ENCODE measurements at places on chromosomes 5 and 9.
A peak's percentile ranks its signal among the peaks of the same experiment; 100 is the strongest.

GRCh38 chr9:36560771-36561170 lies 11.9 kb upstream of the MELK start:
- DNase-seq: no peak

GRCh38 chr9:36341936-36342577 lies 58.0 kb downstream of the RNF38 start:
- no peak for DNase-seq

DNA sequence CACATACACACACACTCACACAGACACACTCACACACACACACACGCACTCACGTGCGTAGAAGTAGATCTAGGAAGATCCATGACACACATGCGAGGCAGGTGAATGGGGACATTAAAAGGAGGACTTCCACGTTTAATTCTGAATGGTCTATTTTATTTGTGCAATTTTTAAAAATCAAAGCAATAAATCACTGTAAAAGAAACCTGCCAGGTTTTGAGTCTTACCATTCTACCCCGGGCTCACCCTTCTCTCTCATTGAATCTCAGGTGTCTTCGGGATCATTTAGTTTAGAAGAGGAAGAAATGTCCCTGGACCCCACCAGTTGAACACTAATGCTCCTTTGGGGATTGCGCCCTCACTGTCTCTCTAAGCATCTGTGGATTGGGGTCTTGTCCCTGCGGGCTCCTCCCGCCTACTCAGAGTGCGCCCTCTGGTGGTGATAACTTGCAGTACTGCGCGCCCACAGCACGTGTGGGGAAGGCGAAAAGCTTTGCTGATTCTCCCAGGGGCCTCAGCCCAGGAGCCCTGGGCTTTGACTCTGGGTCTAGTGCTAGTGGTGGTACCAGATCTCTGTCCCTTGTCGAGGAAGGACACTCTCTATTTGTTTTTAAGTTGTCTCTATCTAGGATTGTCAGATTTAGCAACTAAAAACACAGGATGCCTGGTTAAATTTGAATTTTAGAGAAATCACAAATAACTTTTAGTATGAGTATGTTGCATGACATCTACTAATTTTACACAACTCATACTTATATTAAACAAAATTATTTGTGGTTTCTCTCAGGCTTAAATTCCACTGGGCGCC lies 34.8 kb downstream of the BOD1 start:
- DNase-seq: no peak

DNA sequence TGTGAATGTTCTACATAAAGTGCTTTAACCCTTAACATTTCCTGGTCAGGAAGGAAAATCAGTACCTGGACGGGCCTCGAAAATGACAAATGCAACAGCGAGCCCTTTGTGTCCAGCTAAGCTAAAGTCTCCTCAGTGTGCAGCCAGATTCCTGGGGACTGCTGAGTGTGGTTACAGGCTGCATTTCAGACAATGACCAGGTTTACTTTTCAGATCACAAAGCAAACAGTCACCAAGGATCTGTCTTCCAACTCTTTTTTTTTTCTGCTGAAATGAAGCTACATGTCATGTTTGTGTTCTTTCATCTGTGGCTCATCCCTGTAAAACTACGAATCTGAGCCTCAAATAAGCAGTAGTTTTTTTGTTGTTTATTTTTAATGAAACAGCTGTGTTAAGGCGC lies 20.8 kb downstream of the SLC46A2 start:
- peak; percentile 43 for DNase-seq

GRCh38 chr9:38331141-38331540 lies 61.4 kb upstream of the ALDH1B1 start:
- DNase-seq: no peak

DNA sequence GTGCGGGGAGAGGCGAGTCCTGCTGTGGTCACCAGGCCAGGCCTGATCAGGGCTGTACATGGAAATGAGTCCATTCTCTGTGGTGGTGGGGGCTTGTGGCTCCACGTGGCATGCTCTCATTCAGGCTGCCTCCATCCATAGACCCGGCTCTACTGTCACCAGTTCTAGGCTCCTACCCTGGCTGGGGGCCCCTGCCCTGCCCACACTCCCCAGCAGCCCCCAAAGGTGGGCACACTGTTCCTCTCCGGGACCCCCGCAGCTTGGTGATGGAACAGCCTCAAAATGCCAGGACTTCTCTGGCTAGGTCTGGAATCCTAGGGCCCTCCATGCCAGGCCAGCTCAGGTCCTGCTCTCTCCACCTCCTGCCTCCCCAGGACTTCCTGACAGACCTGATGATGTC lies 111.7 kb downstream of the DAB2IP start:
- DNase-seq: no peak
